Activated CD4-positive, alpha-beta T cell treated with anti-CD3 and anti-CD28 coated beads, Interleukin-2, Interleukin-4, amounts not matched to agents 100 ng/mL and 50 ng/mL, durations not matched to agents 16 hours and 8 hours (primary cell): ENCODE measurements at places on chromosomes 2 and 18.

GRCh38 chr2:189152483-189152882 is 27.1 kb downstream of the COL5A2 start:
- DNase-seq: no peak

- peak; percentile 40 for DNase-seq
Measured at GRCh38 chr2:50401772-50402653, 629.9 kb downstream of the NRXN1 start.

DNA sequence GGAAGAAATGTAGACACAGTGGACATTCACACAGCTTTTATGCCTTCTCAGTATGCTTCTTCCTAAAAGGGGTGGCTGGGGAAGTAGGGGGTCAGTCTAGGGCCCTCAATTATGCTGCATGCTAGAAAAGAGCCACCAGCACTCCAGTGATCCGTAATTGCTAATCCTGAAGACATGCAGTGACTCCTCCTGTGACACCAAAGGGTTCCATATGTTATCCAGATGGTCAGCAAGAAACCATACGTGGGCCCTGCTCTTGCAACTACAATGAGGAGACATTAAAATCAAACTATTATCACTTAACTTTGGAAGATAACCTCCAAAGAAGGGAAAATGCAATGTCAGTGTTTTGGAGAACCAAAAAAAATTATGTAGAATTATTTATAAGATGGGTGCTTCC is 143.4 kb upstream of the LYPD1 start:
- DNase-seq: no peak

- DNase-seq: peak; percentile 49
Measured at GRCh38 chr18:61901323-61901986, 8.6 kb upstream of the RNF152 start.

- no peak for DNase-seq
Measured at GRCh38 chr2:218271487-218271797, 1.1 kb downstream of the PNKD start.

GRCh38 chr2:217930761-217931563 is 71.8 kb downstream of the TNS1 start:
- DNase-seq: no peak

- no peak for DNase-seq
Measured at GRCh38 chr2:23235292-23235691, 149.7 kb upstream of the KLHL29 start.

GRCh38 chr18:34858188-34858587 is 148.1 kb downstream of the DTNA start:
- no peak for DNase-seq

- no peak for DNase-seq
Measured at GRCh38 chr18:58870130-58870529, 5.5 kb downstream of the ZNF532 start.

- DNase-seq: no peak
Measured at GRCh38 chr2:15435474-15435873, 125.7 kb downstream of the NBAS start.

DNA sequence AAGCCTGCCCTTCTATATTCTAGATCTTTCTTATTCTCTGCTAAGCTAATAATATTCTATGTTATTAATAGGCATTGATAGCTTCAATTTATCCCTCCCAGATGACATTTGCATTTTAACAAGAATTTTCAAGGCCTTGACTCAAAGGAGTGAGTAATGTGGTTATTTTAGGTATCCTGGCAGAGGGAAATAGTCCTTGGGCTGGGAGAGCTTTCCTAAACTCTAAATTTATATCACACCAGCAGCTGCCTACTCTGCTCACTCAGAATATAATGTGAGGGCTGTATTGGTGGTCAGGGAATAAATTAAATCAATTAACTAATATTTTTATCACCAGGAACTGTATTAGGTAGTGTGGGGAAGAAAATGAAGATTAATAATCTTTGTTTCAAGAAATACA is 74.8 kb upstream of the ADAM23 start:
- DNase-seq: no peak

DNA sequence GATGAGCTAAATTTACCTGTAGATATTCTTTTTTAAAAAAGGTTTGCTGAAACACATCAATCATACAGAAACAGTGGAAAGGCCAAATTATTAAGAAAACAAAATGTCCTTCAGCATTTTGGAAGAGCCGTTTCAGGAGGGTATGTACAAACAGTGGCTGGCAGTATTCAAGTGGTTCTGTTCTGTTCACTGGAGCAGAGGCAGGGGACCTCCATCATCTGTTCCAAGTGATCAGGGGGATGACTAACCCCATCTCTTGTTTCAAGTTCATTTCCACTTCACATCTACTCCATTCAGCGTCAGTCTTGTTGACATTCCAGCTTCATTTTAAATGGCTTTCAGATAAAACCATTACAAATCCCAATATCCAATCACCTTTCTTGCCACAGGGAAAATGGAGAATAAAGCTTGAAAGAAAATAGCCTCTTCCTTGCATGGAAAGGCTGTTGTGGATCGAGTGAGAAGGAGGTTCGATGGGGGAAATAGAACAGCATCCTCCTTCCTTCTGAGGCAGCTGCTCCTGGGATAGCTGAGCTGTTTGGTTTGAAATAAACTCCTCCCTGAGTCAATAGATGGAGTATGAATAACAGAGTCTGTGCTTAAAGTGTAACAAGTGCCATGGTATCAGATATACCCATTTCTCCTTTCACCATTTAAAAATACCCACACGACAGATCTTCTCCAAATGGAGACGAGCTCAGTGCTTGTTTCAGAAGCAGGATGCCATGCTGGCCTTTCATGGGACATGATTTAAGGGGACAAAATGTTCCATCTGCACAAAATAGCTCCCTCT is 63.7 kb upstream of the OTOF start:
- no peak for DNase-seq

- no peak for DNase-seq
Measured at GRCh38 chr2:32760628-32761027, 132.8 kb downstream of the TTC27 start.

DNA sequence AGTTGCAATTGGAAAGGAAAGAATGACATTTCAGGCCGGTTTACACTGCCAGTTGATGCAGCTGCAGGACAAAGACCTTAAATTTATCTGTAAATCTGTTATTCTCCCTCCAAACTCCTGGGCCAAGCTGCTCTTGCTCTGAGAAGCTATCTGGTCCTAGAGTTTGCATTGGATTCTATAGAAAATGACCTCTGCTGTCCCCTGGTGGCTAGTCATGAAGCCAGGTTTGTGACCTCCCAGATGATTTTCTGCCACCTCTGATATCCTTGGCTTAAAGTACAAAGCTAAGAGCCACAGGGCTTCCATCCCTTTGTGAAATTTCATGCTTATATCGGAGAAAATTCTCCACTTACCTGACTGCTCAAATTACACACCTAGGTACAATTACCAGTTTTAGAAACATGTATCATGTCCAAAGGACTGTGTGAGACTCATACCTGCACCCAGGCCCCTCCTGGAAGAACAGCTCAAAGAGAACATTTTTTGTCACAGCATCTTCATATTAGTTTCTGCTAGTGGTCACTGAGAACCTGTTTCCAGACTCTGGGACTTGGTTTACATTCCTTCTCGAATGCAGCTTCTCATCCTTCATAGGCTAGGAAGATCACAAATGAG is 28.9 kb upstream of the IER3IP1 start:
- peak; percentile 39 for DNase-seq

GRCh38 chr2:170498619-170499018 is 216.5 kb upstream of the SP5 start:
- no peak for DNase-seq

GRCh38 chr2:111148225-111148873 is 27.6 kb downstream of the BCL2L11 start:
- no peak for DNase-seq

DNA sequence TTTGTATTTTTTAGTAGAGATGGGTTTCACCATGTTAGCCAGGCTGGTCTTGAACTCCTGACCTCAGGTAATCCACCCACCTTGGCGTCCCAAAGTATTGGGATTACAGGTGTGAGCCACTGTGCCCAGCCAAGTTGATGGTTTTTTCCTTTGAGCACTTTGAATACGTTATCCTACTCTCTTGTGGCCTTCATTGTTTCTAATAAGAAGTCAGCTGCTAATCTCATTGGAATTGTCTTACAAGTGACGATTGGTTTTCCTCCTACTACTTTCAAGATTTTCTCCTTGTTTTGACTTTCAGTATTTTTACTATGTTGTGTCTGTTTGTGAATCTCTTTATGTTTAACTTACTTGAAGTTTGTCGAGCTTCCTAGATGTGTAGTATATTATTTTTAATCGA is 88.5 kb downstream of the TMEM200C start:
- DNase-seq: no peak

- DNase-seq: no peak
Measured at GRCh38 chr18:62371436-62371835, 46.3 kb downstream of the TNFRSF11A start.

DNA sequence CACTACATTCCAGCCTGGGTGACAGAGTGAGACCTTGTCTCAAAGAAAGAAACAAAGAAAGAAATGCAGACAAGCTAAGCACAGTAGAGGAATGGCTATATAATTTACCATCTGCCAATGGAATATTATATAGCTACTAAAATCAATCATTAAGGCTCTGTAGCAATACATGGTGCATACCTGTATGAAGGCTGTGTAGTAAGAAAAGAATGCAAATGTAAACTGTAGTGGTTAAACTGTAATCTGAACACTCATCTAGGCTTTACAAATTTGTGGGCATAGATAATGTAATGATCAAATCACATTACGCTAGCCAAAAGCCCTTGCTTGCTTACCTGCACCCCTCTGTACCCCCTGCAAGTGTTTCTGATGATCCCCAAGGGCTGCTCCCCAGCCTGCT is 230.9 kb downstream of the LTBP1 start:
- no peak for DNase-seq

DNA sequence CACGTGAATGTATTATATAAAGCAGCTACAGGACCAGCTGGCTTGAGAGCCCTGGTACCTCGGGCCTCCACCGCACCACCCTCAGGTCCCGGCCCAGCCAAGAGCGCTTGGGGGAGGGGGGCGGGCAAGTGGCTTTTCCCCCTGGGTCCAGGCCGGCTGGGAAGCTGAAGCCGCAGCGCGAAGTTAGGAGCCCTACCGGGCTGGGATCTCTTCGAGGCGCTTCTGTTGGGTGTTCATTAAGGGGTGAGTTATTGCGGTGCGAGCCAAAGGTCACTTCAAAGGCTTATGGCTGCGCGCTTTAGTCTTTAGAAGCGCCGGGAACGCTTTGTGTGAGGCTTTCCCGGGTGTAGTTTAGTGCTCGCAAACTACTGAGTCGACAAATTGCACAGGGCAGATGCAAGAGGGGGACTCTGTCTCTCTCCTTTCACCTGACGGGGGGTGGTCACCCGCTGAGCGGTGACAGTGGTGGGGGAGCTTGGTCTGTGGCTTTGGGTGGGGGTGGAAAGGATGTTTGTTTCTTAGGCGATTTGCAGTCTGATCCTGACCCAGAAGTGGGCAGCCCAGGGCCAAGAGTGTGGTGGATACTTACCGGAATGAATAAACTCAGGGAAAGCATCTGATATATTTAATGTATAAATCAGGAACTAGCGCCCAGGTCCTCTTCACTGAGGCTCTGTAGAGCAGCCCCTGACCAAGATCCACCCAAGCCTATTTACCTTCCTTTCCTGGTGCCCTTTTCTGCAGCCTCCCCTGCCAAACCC is 6.0 kb downstream of the HOXD3 start:
- no peak for DNase-seq

DNA sequence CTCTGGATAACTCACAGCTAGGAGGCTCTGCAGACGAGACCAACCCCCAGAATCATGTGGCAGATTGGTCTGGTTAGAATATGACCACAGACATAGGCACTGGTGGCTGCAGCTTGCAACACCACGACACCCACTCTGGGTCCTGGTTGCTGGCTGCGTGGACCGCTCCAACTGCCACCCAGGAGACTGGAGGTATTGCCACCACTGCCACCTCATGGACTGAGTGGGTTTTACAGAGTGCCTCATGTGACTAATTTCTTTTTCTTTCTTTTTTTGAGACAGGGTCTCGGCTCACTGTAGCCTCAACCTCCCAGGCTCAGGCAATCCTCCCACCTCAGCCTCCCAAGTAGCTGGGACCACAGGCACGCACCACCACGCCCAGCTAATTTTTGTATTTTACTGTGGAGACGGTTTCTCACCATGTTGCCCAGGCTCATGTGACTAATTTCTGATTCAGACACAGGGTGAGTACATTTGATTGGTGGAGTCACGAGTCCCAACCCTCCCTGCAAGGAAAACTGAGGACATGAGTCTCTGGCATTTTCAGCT is 29.9 kb upstream of the NT5DC4 start:
- DNase-seq: peak; percentile 77

DNA sequence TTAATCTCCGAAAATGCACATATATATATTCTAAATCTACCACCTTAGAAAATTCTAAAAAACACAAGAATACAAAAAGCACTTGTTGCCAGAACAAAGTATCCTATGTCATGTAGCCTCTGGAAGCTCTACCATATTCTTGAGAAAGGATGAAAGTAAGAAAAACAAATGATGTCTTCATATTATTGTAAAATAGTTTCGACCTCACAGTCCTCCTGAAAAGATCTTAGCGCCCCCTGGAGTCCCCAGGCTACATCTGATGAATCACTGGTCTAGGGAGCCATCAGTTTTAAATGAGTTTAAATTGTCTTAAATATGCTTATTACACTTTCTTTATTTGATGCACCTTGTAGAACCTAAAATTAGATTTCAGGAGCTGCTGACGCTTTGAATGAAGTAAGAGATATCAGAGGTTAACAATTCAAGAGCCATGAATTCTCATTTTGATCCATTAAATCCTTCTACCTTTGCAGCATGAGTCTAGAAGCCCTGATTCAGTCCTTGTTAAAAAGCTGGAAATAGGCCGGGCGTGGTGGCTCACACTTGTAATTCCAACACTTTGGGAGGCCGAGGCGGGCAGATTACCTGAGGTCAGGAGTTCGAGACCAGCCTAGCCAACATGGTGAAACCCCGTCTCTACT is 138.8 kb downstream of the MCFD2 start:
- peak; percentile 47 for DNase-seq

GRCh38 chr2:134189009-134189720 is 64.7 kb upstream of the MGAT5 start:
- DNase-seq: no peak

GRCh38 chr2:168698969-168699368 is 103.5 kb upstream of the NOSTRIN start:
- DNase-seq: no peak

- no peak for DNase-seq
Measured at GRCh38 chr2:44839370-44839769, 102.1 kb upstream of the SIX3 start.

DNA sequence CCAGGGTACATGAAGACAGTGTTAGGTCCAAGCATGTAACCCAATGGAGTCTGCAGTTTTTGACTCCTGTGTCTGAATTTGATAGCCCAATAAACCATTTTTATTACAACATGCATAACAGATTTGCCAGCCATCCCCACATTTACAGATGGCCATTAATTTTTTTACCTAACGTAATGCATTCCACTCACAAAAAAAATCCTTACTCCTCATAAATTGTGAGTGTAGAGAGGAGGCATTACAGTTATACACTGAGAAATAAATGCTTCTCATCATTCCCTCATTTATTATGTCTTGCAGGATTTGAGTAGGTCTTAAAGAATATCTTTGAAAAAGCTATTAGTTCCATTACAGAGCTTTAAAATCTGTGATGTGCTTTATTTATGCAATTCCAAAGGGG is 193.8 kb downstream of the CMPK2 start:
- no peak for DNase-seq

- DNase-seq: no peak
Measured at GRCh38 chr2:80259292-80259691, 45.3 kb downstream of the LRRTM1 start.
